Suprapubic skin (tissue), 4 donors: ENCODE measurements at places on chromosomes 3 and 15.

GRCh38 chr3:8752832-8753231 lies 16.6 kb downstream of the OXTR start:
- DNase-seq, result no peak

GRCh38 chr3:131620977-131621376 lies 118.2 kb upstream of the MRPL3 start:
- DNase-seq, result no peak

GRCh38 chr3:124639406-124640237 lies 90.6 kb upstream of the UMPS start:
- no peak for DNase-seq

GRCh38 chr3:109643590-109643989 lies 306.2 kb upstream of the DPPA4 start:
- DNase-seq, result no peak

DNA sequence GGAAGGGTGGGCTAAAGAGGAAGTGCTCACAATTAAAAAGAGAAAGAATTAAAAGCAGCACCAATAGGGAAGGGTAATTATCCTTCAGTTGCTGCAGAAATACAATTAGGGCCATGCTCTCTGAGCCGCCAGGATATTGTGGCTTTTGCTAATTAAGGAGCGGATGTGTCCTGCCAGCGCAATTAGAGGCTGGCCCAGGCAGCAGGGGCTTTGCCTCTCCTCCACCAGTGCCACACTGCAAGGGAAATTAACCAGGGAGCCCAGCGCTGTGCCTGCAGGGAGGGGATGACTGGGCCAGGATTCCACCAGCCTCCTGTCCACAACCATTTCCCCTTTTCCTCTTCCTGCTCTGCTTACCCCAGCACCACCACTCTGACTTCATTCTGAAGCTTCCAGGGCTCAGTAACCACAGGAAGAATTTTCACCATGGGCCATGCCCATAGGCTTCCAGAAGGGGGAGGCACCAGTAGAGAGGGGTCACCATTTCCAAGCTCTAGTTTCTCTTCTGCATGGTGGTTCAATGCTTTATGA lies 10.4 kb upstream of the AEN start:
- no peak for DNase-seq

GRCh38 chr15:70245932-70246622 lies 148.4 kb upstream of the TLE3 start:
- DNase-seq, result no peak

GRCh38 chr15:51004103-51004551 lies 90.6 kb downstream of the TNFAIP8L3 start:
- DNase-seq, result no peak

- no peak for DNase-seq
These were observed 220.5 kb downstream of the FAM43A start for GRCh38 chr3:194906229-194906629.

DNA sequence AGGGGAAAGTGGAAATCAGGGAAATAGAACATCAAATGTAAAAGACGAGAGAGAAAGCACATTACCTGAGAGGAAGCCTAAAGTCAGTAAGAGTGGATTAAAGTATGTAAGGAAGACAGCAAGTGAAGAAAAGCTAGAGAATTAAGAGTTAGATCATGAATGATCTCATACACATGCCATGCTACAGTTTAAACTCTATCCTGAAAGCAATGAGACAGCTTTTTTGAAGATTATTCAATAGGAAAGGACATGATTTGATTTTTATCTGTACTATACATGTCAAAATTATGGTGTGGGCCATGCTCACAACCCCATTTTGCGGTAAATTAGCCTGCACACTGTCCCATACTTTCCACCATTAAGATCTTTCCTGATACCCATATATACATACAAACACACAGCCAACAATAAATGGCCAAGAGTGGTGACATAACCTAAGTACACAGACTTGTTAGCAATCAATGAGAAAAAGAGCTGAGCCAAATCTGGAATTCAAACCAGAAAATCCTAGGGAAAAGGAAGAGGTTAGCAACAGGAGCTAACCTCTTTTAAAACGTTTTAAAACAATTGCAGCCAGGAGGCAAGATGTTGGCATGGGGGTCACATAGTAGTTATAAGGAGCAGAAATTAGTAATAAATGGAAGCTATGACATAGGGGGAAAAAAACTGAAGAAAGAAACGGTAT lies 4.5 kb downstream of the MYO9A start:
- DNase-seq, result no peak

GRCh38 chr3:187062526-187063177 lies 76.6 kb downstream of the RPL39L start:
- no peak for DNase-seq

DNA sequence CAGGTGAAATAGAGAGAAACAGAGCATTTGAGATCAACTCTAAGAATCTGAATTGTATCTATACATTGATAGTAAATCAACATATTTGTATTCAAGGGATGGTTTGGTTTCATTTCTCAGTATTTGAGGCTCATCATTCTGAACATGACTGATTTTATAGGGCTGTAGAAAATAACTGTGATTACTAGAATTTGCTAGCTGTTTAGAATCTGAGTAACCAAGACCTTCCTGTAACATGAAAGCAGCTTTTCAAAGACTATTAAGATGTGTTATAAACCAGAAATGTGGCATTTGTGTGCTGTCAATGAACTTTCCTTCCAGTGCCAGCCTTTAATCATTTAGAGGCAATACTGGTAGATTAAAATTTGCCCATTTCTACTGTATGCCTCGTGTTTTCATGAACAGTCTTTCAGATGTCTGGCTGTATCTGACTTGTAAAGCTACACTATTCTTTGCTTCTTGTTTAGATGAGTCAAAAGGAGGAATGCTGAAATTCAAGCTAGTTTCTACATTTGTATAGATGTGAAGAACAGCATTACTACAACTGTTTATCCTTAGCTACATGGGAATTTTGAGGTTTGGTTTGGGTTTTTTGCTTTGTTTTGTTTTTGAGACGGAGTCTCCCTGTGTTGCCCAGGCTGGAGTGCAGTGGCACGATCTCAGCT lies 137.3 kb upstream of the BHLHE40 start:
- no peak for DNase-seq

GRCh38 chr3:12187448-12188327 lies 29.0 kb upstream of the TIMP4 start:
- DNase-seq, result no peak

DNA sequence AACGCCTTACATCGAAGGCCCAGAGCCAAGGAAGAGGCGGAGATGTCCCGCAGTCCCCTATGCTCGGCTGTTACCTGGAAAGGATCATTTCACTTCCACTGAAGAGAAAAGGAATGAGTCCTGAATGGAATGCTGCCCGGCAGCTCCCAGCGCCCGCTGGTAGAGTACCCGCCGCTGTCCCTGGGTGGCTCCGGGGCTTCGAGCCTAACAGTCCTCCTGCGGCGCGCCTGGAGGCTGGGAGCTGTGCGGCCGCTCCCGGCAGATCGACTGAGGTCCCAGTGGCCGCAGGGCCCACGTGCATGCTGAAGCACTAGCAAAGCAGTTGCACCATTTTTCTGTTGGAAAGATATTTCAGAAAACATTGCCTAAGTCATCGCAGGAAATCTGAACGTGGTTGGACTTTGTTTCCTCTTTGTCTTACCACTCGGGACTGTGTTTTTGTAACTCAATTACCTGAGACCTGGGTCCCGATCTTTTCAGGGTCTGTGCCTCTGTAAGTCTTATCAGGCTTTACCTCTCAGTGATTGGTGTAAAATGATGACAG lies 984 bp downstream of the RNU6-1 start:
- no peak for DNase-seq

DNA sequence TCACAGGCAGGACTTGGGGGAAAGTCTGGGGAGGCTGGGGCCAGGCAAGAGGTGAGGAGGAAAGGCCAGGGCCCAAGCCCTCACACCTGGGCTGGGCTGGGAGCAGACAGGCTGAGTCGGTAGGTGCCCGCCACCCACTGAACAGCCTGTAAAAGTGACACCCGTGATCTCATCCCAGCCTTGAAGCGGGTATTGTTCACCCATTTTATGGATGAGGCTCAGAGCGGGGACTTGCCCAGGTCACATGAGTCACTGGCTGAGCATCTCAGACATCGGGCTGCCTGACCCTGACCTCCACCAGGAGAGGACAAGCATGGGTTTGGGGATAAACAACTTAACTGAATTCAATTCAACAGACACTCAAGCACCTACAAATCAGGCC lies 52.0 kb upstream of the CTSH start:
- no peak for DNase-seq

DNA sequence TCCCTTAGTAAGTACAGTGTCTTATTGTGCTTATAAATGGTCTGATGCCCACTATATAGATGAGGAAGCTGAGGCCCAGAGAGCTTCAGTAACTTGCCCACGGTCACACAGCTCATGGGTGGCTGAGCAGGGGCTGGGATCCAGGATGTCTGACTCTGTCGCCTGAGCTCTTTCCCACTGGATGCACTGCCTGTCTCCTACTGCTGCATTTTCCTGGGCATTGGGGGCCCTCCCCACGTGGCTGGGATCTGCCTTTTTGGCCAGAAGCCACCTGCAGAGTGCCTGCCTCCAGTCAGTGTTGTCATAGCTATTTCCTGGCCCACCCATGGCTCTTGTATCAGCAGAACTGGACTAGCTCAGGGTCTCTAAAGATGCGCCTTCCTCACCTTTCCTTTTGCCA lies 57.5 kb upstream of the TAMM41 start:
- DNase-seq, result no peak

GRCh38 chr3:143119974-143120715 lies 574 bp downstream of the CHST2 start:
- DNase-seq, result peak; percentile 81

- DNase-seq, result no peak
These were observed 23.9 kb downstream of the DPH6 start for GRCh38 chr15:35522061-35522460.

DNA sequence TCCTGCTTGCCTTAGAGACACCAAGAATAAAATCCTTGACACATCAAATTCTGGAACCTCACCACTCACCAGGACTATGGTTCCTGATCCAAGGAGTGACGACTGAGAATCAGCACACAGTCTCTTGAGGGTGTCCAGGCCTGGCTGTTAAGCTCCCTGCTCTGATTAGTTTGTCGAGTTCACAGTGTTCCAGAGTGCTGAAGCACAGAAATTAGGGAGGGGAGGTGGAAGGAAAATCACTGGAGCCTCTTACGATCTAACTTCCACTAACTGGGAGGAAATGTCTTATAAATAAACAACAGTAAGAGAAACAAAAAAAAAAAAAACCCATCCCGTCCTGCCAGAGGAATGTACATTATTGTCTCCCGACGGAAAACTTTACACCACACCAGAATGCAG lies 330.2 kb downstream of the TIGIT start:
- DNase-seq, result peak; percentile 69

DNA sequence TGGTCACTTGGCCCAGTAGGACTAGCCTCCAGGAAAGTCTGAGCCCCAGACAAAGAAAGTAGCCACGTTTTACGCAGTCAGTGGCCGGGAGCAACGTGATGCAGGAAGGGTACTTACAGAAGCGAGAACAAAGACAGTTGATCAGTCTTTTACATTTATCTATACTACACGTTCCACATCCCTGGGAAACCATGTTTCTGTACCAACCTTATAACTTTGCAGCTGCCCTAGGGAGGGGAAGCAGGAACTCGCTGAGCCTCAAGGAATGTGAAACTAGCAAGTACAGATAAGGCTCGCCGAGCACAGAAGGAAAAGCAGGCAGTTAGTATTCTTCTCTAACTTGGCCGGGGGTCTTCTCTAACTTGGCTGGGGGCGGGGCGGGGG lies 3.4 kb upstream of the KNL1 start:
- DNase-seq, result no peak

GRCh38 chr3:51671734-51672475 lies 853 bp downstream of the TEX264 start:
- peak; percentile 89 for DNase-seq

DNA sequence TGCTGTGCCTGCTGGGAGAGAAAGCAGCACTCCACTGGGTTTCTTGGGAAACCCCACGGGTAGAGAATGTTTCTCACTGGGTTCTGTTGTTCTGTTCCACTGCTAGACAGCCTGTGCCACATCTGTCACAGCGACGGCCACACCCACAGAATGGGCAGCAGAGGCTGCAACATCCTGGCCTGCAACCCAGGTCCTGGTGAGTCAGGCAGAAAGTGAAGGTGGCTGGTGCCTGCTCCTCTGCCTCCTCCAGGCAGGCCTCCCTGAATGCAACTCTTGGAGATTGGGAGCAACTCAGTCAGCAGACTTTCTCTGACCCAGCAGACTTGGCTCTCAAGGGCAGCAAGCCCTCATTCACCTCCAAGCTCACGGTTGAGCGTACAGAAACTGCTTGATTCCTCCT lies 13.0 kb downstream of the C3orf18 start:
- DNase-seq, result no peak

DNA sequence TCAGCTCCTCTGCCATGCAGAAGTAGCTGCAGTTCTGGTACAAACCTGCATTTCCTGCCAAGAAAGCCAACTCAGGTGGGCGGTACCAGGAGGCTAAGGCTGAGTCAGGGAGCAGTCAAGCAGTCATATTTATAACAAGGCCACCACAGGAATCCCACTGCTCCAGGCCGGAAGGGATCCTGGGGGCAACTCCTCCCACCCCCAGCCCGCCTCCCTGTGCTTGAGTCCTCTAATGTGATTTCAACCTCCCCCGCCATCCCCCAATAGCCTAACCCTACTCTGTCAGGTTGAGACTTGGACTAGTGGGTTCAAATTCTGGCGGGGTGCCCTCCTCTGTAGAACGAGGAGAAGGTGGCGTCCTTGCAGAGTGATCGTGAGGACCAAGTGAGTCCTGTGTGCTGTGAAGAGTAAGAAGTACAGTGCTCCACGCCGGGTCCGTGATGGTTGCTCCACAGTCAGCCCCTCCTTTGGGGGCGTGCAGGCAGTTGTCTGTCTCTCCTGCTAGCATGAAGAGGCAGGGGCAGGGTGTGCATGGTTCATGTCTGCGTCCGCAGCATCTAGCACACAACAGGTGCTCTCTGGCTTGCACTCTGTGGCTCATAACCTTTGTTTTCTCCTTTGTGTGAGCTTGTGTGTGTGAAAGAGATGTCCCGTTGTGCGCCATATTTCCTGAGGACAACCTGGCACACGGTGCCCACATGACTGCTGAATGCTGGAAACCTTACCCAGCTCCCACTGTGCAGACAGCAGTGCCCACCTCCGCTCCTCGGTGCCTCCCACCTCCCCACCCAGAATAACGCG lies 78.3 kb downstream of the SMAD6 start:
- DNase-seq, result no peak

DNA sequence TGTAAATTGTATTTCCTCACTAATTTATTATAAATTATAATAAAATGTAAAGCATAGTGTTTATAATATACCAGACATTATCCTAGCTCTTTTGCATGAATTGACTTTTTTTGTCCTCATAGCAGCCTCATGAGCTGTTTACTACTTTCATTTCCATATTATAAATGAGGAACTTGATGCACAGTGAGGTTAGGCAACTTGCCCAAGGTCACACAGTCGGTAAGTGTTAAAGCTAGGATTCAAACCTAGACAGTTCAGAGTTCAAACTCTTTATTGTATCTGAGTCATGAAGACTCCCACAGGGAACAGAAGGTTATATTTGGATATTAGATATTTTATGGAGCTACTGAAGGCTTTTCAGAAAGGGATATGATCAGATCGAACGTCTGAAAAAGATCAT lies 322.2 kb upstream of the SATB1 start:
- DNase-seq, result no peak

GRCh38 chr3:193563426-193563825 lies 8.7 kb upstream of the ATP13A4 start:
- DNase-seq, result no peak
